ENCODE measurements at places on chromosomes 2 and 18. TPM values are rescaled to one million over a fixed set of nuclear protein-coding genes. Genes with fewer than 3 reads are reported as not detected.

The CD28 gene
- total RNA-seq = not detected

The CCL20 gene
- total RNA-seq = not detected

The TRIM43 gene
- total RNA-seq = not detected

The VSNL1 gene
- 0.61 TPM for total RNA-seq

The PECR gene
- total RNA-seq = 17.0 TPM

The CD302 gene
- 0.41 TPM for total RNA-seq

The RNF149 gene
- total RNA-seq = 36.4 TPM

The CCBE1 gene
- total RNA-seq = 4.1 TPM

The MTCL1 gene
- total RNA-seq = 48.6 TPM

The SP110 gene
- total RNA-seq = 61.7 TPM

All from astrocyte (in vitro differentiated cells and primary cell).